ENCODE measurements at places on chromosomes 16 and 17.
A peak's percentile ranks its signal among the peaks of the same experiment; 100 is the strongest.

- H3K27ac ChIP-seq, result no peak overlapping the region
- no peaks in the 10 kb centered on the region for H3K36me3 ChIP-seq
- DNase-seq, result no peak
- H3K4me3 ChIP-seq, result no peak overlapping the region
- no peaks in the 10 kb centered on the region for H3K27me3 ChIP-seq
Measured at GRCh38 chr17:10417431-10417830, 4.3 kb downstream of the MYH8 start.

DNA sequence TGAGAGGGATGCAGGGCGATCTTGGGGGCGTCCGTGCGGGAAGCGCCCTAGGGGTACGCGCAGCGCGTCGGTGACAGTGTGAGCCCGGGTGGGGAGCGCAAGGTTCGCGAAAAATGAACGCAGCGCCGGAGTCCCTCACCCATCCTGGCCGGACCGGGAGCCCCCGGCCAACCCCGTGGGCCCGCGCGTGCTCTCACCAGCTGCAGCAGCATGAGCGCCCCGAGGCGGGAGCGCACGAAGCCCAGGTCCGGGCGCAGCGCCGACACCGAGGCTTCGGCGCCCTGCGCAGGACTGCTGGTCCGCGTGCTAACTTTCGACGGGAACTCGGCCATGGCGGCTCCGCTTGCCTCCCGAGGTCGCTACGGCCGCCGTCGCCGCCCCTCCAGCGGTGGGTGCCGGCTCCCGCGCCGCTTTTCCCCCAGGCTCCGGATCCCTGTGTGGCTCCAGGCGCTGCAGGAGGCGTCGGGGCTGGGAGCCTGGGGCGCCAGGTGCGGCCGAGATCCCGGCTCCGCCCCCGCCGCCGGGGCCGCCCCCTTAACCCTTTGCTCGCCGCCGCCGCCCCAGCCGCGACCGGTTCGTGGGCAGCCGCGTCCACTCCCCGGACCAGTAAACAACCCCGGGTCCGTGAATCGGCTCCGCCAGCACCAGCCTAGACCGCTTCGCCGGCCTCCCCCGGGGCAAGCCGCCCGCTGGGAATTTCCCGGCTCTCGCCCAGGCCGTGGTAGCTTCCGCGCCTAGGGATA, at the start of gene PLLP:
Gene PLLP (minus strand): TSS at position 464 of the 743 bp plus-strand sequence. CDS start 132 bp downstream, at position 332.
- H3K27ac ChIP-seq, result no peak within 1 kb of the TSS
- peak within 1 kb of the TSS; percentile 71 for H3K4me3 ChIP-seq
- DNase-seq, result no peak

GRCh38 chr17:12958786-12959185, 59.0 kb downstream of the ELAC2 start:
- H3K4me1 ChIP-seq, result no peaks in the 10 kb centered on the region
- no peak for DNase-seq
- no peak overlapping the region for H3K27ac ChIP-seq
- no peaks in the 10 kb centered on the region for H3K27me3 ChIP-seq
- H3K36me3 ChIP-seq, result peaks cover 19% of the 10 kb centered on the region
- H3K4me3 ChIP-seq, result no peak overlapping the region

DNA sequence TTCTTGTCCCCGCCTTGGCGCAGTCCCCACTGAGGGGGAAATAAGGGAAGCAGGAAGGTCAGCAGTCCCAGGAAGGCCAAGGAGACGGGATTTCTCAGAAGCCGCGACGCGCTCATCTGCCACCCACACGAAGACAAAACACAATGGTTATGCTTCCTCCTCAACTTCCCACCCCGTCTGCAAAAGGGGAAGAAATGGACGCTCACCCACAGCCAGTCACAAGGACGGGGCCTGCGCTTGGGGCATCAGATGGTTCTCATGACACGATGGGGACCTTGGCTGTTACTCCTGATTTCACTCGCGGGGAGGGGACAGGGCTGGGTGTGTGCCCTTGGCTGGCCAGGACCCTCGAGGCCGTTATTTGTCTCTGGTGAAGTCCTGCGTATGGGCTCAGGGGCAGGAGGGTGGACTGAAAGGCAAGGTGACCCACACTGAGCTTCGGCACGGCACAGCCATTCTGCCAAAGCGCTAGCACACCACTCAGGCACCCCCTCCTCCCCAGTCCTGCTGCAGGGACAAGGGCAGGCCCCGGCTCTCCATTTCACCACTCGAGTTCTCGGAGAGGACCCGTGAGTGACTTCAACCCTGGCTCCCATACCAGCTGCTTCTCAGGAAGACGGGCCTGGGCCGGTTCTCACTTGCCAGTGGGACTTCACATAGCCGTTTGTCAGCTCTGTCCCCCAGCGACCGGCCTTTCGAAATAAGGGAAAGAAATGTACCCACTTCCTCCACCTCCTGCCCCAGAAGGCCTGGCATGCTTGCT, 84.5 kb downstream of the ABR start:
- H3K4me1 ChIP-seq, result peaks cover 19% of the 10 kb centered on the region
- H3K4me3 ChIP-seq, result no peak overlapping the region
- H3K27ac ChIP-seq, result peak overlapping the region; percentile 96
- peaks cover 62% of the 10 kb centered on the region for H3K36me3 ChIP-seq

DNA sequence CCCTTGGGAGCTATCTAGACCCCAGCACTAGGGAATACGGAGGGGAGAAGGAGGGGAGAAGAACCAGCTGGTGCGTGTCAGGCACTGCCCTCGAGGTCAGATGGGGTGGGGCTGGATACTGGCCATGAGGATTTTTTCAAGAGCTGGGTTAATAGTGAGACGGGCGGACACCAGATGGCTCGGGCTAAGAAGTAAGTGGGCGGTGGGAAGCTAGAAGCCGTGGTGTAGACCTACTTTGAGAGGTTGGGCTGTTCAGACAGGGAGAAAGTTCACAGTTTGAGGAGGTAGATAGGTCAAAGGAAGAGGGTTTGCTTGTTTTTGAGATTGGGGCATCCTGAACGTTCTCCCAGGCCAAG, 303.8 kb downstream of the SEC14L1 start:
- H3K27ac ChIP-seq, result peak overlapping the region; percentile 61
- no peak overlapping the region for H3K4me3 ChIP-seq
- no peaks in the 10 kb centered on the region for H3K36me3 ChIP-seq
- H3K27me3 ChIP-seq, result no peaks in the 10 kb centered on the region
- DNase-seq, result no peak
- peaks cover 42% of the 10 kb centered on the region for H3K4me1 ChIP-seq

Data from heart left ventricle (tissue), 16 donors.